ENCODE measurements at places on chromosomes 5 and 9. TPM values are rescaled to one million over a fixed set of nuclear protein-coding genes. Genes with fewer than 3 reads are reported as not detected.
A peak's percentile ranks its signal among the peaks of the same experiment; 100 is the strongest.

- DNase-seq, result no peak
Measured at GRCh38 chr9:3949744-3950143, 350.1 kb downstream of the GLIS3 start.

Gene ADGRD2
- total RNA-seq, result not detected

Gene HMGCS1
- total RNA-seq, result 153 TPM

- DNase-seq, result no peak
Measured at GRCh38 chr9:89958086-89958485, 353.3 kb downstream of the GADD45G start.

Gene STPG3
- not detected for total RNA-seq

Gene PTPN3
- total RNA-seq, result 29.4 TPM

DNA sequence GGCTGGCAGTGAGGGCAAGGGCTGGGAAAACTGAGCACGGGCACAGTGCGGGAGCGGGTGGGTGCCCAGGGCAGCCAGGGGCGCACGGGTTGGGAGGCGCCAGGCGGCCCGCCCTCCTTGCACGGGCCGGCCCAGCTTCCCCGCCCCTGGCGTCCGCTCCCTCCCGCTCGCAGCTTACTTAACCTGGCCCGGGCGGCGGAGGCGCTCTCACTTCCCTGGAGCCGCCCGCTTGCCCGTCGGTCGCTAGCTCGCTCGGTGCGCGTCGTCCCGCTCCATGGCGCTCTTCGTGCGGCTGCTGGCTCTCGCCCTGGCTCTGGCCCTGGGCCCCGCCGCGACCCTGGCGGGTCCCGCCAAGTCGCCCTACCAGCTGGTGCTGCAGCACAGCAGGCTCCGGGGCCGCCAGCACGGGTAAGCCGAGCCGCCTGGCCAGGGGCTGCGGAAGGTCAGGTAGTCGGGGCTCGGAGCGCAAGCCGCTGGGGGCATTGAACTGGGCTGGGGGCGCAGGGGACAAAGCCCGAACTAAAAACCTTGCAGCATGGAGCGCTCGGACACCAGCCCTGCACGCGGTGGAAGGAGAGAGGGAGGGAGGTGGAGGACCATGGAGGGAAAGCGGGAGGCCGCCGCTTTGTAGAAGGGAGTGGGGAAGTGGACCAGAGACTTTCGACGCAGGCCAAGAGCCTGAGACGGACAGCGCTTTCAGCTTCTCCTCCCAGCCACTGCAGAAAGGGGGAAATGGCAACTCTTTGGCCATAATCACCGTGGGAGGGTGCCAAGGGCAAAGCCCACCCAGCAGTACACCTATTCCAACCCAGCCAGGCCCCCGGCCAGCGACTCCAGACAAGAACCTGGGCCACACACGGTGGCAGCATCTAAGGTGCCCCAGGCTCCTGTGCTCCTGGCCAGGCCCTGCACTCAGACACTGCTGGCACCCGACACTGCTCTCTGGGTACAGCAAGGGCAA, at the start of gene TGFBI:
TGFBI (plus strand) TSS at position 207 of the 961 bp plus-strand sequence; CDS start at position 275, 68 bp downstream.
- peak; percentile 62 for DNase-seq

GRCh38 chr9:92616199-92616641, 53.7 kb downstream of the IPPK start:
- no peak for DNase-seq

DNA sequence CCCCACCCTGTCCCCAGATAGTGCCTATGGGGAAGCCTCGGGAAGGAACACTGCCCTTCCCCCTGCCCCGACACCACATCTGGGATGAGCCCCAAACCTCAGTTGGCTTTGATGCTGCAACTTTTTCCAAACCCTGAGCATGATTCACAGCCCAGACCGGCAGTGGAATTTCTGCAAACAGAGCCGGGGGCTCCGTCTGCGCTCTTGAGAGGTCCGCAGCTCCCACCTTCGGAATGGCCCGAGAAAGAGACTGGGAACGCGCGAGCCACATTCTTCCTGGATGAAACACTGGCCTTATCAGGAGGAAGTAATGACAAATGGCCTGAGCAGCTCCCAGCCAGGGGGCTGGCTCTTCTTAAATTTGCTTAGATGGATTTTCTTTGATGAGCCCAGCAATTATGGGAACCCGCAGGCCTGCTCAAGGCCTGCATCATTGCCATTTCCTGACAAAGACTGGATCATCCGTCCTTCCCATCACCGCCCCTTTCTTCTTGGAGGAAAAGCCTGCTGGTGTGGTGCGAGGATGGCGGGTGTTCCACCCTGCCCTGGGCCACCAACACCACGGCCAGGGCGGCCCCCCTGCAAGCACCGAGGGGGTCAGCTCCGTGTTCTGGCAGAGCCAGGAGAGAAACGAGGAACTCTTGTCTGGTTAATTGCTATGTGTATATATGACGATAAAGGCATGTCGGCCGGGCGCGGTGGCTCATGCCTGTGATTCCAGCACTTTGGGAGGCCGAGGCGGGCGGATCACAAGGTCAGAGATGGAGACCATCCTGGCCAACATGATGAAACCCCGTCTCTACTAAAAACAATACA, 38.8 kb upstream of the COL5A1 start:
- DNase-seq, result no peak

DNA sequence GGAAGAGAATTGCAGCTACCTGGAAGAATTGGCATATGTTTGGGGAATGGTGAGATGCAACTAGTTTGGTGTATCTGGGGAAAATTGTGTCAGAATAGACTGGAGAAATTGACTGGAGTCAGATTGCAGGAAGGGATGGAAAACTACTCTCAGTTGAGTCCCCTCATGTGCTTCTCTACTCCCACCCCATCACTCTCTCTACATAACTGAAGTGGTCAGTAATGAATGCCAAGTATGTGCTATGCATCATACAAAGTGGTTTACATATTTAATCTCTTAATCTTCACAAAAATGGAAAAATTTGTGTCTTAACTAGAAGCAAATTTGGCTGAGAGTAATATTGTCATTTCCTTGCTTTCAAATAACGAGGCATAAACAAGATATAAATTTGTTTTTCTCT, 146.4 kb upstream of the TNC start:
- DNase-seq, result no peak

DNA sequence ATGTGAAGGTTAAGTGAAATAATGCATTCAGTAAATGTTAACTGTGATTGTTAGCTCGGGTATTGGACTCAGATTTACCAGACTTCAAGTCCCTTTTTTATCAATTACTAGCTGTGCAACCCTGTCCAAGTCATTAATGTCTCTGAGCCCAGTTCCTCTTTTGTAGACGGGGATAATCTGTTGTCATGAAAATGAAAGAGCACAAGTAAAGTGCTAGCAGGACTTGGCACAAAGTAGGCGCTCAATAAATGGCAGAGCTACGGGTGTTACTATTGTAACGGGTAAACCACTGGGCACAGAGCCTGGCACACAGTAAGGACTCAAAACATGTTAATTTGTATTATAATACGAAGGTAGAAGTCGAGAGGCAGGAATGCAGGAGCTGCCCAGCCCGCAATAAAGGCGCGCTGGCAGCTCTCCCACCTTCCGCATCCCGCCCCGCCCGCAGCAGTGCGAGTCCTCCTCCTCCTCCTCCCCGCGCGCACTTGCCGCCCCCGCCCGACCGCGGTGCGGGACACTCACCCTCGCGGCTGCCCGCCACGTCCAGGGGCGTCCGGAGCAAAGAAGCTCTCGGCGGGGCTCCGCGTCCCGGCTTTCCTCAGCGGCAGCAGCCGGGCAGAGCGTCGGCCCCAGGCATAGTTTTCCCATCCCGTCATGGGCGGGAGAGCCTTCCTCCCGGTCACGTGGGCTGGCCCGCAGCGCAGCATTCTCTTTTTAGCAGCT, at the start of gene C1QTNF2:
C1QTNF2 (minus strand) TSS at position 637 of the 723 bp plus-strand sequence. CDS start 15,615 bp downstream, outside the sequence.
- peak; percentile 74 for DNase-seq

DNA sequence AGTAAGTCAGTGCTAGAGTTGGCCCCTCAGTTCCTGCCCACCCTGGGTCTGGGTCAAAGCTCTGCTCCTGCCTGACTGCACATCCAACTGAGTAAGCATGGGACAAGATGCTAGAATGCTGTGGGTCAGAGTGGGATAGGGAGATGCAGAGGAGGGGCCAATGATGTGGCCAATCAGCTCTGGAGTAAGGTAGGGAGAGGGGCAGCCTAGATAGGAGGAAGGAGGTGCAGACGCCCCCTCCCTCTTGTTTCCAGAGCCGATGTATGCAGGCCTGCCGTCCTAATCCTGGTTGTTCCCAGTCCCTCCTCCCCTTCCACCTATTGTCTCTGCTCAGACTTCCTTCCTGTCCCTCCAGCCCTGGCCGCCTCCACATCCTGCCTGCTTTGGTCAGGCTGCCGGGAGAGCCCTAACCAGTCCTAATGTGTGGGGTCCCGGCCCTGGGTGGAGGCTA, 1.3 kb downstream of the ARAP3 start:
- no peak for DNase-seq

GRCh38 chr5:158591301-158591863, 508.3 kb downstream of the EBF1 start:
- no peak for DNase-seq

DNA sequence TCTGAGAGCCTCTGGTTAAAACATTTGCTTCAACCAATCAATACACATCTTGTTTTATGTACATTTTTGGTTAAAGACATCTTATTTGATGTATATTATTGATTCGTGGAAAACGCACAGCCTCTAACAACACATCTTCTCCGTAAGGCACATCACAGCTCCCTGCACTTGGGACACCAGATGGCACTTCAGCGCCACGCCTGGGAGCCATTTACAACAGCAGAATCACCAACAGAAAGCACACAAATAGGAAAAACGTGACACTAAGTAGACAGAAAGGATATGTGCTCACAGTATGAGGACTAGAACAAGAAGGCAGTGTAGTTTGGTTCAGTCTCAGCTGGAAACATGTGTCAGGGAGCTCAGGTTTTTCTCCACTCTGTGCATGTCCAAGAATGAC, 199.7 kb downstream of the ROR2 start:
- DNase-seq, result peak; percentile 42

Gene IL33
- 5.3 TPM for total RNA-seq

- DNase-seq, result no peak
Measured at GRCh38 chr5:6910950-6911349, 197.7 kb downstream of the TENT4A start.
